Articular chondrocyte of knee joint (primary cell): ENCODE measurements at places on chromosomes 12 and 14. TPM values are rescaled to one million over a fixed set of nuclear protein-coding genes. Genes with fewer than 3 reads are reported as not detected.

The PTCSC3 gene
- total RNA-seq, result not detected in 2 replicates

The OVCH1 gene
- total RNA-seq, result 0.65 and 1.0 TPM in 2 replicates

The NT5DC3 gene
- total RNA-seq, result 9.3 and 15.6 TPM in 2 replicates

The CISTR gene
- not detected in 2 replicates for total RNA-seq

The KHNYN gene
- 51.0 and 53.6 TPM in 2 replicates for total RNA-seq

The GNS gene
- total RNA-seq, result 198 and 201 TPM in 2 replicates

The TMEM121 gene
- total RNA-seq, result 6.5 and 7.7 TPM in 2 replicates

The PZP gene
- not detected in 2 replicates for total RNA-seq

The BHLHE41 gene
- total RNA-seq, result 1.7 and 3.6 TPM in 2 replicates

The ZBTB42 gene
- total RNA-seq, result 2.2 and 2.6 TPM in 2 replicates

The PROX2 gene
- total RNA-seq, result not detected in 2 replicates

The HNF1A gene
- not detected in 2 replicates for total RNA-seq

The NUAK1 gene
- 5.7 and 6.3 TPM in 2 replicates for total RNA-seq

The DLK1 gene
- total RNA-seq, result 0.22 and 0.39 TPM in 2 replicates

The NRL gene
- total RNA-seq, result 0.76 and 1.4 TPM in 2 replicates

The CKB gene
- 33.6 and 66.4 TPM in 2 replicates for total RNA-seq

The RNASE7 gene
- not detected in 2 replicates for total RNA-seq

The SYT1 gene
- total RNA-seq, result 1.5 TPM in 1 of 2 replicates, not detected in the other

The KRT86 gene
- 0.54 and 2.0 TPM in 2 replicates for total RNA-seq

The HOXC13 gene
- not detected in 2 replicates for total RNA-seq

The SLCO1B1 gene
- total RNA-seq, result not detected in 2 replicates

The RFLNA gene
- total RNA-seq, result 2.9 and 5.2 TPM in 2 replicates

The RASAL1 gene
- total RNA-seq, result not detected in 2 replicates

The GLT1D1 gene
- 0.11 TPM in 1 of 2 replicates, not detected in the other for total RNA-seq

The NXPH4 gene
- 4.3 and 5.2 TPM in 2 replicates for total RNA-seq

The TC2N gene
- total RNA-seq, result 0.39 and 0.43 TPM in 2 replicates

The DNAJC22 gene
- 0.91 and 1.6 TPM in 2 replicates for total RNA-seq

The OR6C2 gene
- not detected in 2 replicates for total RNA-seq

The DEGS2 gene
- under 0.01 and 0.13 TPM in 2 replicates for total RNA-seq

The COCH gene
- 0.11 and 0.13 TPM in 2 replicates for total RNA-seq

The P2RX4 gene
- 27.1 and 35.1 TPM in 2 replicates for total RNA-seq

The NRIP2 gene
- 0.26 and 0.43 TPM in 2 replicates for total RNA-seq

The KRT79 gene
- not detected in 2 replicates for total RNA-seq

The RIN3 gene
- 9.7 and 13.3 TPM in 2 replicates for total RNA-seq

The REC8 gene
- 1.3 and 1.8 TPM in 2 replicates for total RNA-seq

The KCNC2 gene
- total RNA-seq, result not detected in 2 replicates

The PCNX4 gene
- 138 and 145 TPM in 2 replicates for total RNA-seq

The TEAD4 gene
- total RNA-seq, result 12.3 and 17.2 TPM in 2 replicates

The SOAT2 gene
- total RNA-seq, result under 0.01 and 0.11 TPM in 2 replicates

The ZFYVE26 gene
- total RNA-seq, result 32.3 and 35.8 TPM in 2 replicates

The INHBC gene
- total RNA-seq, result under 0.01 TPM in 1 of 2 replicates, not detected in the other

The GNG2 gene
- total RNA-seq, result 19.2 and 33.5 TPM in 2 replicates

The CEBPE gene
- total RNA-seq, result 0.13 TPM in 1 of 2 replicates, not detected in the other

The RASSF3 gene
- 5.1 and 10.8 TPM in 2 replicates for total RNA-seq

The MMP19 gene
- total RNA-seq, result 5.2 and 5.3 TPM in 2 replicates

The VIPAS39 gene
- total RNA-seq, result 27.7 and 33.2 TPM in 2 replicates

The TBPL2 gene
- total RNA-seq, result not detected in 2 replicates
